ENCODE measurements at places on chromosomes 12 and 14.

GRCh38 chr12:127070515-127071157, 1196.3 kb upstream of the TMEM132C start:
- DNase-seq, result no peak

DNA sequence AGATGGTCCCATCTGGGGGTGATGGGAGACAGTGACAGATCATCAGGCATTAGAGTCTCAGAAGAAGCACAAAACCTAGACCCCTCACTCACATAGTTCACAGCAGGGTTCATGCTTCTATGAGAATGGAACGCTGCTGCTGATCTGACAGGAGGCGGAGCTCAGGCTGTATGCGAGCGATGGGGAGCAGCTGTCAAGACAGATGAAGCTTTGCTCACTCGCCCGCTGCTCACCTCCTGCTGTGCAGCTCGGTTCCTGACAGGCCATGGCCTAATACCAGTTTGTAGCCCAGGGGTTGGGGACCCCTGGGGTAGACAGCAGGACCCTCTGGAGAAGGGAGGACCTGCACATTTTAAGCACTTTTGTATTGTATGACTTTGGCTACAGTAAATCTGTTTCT, 111.2 kb downstream of the LGMN start:
- DNase-seq, result no peak

DNA sequence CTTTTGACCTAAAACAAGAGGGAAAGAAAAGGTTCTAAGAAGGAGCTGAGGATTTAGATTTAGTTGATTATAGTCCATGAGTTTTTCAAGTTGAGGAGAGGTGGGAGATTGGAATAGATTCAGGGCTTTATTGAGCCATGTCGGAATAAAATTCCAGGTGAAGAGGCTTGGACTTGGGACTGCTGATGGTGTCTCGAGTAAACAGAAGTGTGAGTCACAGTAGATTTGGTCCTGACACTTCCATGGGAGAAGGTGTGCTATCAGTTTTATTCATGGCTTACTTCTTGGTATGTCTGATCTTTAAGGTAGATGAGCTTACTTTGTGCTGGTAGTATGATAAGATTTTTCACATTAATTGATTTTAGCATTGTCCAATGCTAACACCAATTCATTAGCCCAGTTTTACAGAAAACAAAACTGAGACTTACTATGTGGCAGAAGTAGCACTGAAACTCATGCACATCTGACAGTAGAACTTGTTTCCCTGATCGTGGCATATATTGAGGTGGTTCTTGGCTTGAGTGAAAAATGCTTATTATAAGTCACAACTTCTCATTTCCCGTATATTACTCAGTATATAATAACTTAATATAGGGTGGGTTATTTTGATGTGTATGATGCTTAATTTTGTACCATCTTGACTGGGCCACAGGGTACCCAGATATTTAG, 172.4 kb upstream of the IGF1 start:
- DNase-seq, result no peak

DNA sequence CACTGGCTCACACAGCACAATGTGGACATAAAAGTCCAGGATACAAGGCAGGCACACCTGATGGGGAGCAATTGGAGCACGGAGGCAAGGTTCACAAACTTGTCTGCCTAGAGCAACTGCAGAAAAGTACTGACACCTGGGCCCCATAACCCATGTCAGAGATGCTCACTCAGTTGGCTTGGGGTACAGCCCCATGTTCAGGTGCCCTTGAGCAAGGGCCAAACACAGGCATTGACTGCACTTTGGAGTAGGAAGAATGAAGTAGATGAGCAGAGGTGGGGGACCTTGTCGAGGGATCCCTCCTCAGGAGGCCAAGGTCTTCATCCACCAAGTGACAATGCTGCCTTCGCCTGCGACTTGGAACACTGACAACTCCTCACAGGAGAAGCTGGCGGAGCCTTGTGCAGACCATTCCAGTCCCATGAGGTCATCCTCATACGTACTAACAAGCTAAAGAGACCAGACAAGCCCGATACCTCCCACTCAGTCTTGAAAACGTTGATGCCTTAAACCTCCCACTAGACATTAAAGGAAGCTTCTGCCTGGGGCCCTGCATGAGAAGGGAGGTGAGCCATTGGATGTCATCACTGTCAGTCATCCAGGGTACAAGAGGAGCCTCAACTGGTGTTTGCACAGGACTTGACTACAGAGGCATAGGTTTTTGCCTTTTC, 42.5 kb upstream of the C14orf180 start:
- DNase-seq, result no peak

DNA sequence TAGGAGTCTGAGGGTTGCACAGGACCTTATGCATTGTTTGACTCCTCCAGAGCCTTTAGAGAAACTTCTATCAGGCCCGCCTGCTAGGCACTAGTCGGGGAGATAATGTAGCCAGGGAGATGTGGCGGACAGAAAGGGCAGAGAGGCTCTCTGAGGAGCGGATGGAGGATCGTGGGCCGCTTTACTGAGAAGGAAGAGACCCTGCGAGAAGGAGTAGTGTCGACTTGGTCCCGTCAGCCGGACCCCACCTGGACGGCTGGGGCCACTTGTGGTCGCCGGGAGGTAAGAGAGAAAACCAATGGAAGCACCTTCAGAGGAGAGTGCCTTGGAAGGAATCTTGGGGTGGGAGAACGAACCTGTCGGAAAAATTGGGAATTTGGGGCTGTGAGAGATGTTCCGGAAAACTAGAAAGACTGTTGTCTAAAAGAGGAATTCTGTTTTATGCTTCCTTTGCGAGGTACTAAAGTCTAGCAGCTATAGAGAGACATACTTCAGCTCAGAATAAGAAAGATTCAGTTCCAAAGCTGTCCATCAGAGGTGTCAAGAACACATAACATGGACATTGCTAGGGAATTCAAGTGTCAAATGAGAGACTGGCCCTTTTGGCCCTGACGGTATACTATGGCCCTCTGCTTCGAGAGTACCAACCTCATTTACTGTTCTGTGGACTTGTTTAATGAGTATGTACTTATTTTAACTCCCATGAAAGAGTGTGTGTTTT, 660 bp upstream of the MCRS1 start:
- no peak for DNase-seq

DNA sequence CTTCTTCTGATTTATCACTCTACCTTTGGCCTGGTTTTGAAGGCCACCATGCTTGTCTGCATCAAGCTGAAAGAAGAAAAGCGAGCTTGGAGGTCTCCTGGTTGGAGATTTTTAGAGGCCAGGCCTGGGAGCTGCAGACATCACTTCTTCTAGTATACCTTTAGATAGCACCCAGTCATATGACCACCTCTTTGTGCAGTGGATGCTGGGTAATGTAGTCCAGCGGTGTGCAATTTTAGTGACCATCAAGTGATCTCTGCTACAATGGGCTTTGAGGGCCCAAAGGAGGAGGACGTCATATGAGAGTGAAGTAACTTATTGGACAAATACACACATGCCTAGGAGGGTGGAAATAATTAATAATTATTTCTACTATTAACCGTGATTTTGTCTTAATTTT, 15.2 kb upstream of the WNT5B start:
- no peak for DNase-seq
